LNCaP clone FGC (cell line): ENCODE measurements at places on chromosomes 11 and 22.

DNA sequence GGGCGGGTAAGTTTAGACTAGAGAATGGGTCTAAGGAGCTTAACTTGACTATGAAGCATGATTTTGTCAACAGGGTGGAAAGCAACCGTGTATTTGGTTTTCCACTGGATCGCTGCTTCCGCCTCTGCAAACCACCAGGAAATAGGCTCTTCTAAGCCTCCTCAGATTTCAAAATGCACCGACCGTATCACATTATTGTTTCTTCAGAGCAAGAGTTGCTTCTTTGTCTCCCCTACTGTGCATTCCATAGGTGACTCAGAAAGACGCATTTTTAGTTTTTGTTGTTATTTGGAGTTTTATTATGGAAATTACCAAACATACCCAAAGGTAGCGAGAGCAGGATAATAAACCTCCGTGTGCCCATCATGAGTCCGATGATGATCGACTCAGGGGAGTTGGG lies 64.3 kb upstream of the RASD2 start:
- no peak for DNase-seq

DNA sequence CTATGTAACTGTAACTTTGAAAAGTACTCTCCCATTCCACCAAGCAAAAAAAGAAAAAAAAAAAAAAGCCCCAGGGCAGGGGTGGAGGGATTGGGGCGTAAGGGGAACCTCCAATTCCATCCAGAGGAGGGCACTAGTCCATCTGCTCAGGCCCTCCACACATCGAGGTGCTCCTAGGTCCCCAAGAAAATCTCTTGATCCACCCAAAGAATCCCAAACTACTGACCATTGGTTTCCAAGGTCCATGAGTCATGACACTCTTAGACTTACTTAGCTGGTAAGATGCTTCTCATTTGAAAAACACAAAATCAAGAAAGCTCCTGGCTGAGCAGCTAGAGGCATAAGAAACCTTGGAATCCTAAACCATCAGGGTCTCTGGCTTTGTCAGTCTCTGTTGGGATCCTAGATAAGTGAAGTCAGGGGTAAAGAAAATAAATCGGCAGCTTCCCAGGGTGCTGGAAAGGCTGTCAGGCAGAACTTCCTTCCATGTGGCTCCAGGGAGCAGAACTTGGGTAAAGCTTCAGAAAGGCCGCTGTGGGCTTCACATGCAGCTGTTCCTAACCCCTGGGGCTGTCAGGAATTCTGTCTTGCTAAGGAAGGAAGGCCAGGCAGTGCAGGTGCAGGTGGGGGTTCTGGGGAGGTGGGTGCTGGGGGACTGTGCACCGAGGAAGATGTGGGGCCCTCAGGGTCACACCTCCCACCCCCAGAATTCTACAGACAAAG lies 49.4 kb upstream of the ADA2 start:
- DNase-seq: no peak

GRCh38 chr11:32188785-32189184 lies 97.9 kb downstream of the RCN1 start:
- DNase-seq: no peak

DNA sequence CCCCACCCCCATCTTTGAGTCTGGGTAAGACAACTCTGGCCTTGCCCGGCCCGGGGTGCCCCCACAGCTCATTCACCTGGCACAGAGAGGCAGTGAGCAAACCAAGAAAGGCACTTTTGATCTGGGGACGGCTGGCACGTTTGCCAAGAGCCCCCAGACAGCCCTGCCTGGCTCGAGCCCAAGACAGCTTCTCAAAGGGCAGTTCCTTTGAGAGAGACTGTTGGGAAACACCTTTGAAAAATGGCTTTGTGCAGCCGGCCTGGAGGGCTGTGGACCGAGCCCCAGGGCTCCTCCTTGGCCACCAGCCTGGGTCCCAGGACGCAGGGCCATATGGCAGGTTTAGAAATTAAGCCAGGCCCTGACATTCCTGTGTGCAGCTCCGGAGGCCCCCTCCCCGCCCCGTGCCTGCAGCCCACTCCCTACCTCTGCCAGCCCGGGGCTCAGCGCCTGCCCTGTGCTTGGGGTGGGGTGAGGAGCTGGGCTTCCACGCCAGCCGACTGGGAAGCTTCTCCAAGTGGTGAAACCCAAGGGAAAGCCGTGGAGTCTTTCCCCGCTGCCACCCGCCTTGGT lies 50.2 kb upstream of the SMIM38 start:
- DNase-seq: no peak

GRCh38 chr11:121213362-121213893 lies 79.1 kb upstream of the SC5D start:
- DNase-seq: no peak

GRCh38 chr11:28566339-28567089 lies 458.3 kb downstream of the METTL15 start:
- no peak for DNase-seq

DNA sequence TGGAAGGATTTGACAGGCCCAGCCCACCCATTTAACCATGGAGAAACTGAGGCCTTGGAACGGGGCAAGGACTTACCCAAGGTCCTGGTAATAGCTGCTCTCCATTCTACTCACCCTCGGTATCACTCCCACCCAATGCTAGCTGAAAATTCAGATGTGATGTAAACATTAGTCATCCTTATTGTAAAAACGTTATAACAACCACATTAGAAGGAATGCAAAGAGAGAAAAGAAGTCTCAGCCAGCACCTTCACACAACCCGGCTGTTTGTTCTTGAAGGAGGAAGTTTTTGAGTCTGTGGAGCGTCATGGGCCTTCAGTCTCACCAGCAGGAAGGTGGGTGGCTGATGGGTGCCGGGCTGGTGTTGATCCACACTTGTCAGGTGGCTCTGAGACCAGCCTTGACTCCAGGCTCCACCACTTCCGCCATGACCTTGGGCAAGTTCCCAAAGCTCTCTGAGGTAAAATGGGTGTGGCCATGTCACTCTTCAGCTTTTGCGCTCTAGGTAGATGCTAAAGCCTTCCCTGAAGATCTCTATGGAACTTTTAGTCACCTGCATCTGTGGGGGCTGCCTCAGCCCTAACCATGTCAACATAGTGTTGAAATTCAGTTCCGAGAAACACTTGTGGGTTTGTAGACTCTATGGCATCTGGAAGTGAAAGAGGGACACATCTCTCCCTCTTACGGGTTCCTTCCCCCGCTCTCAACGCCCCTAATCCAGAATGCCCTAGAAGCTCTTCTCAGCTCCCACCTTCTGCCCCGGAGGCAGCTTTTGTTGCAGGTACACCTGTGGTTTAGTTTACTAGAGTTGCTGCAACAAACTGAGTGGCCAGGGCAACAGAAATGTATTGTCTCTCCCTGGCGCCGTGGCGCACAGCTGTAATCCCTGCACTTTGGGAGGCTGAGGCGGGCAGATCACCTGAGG lies 14.8 kb downstream of the CD6 start:
- DNase-seq: no peak

- DNase-seq: no peak
These were observed 3.3 kb upstream of the E2F8 start for GRCh38 chr11:19244084-19244483.

GRCh38 chr22:22410121-22410520 lies 98.4 kb downstream of the ZNF280B start:
- no peak for DNase-seq

- DNase-seq: no peak
These were observed 165.2 kb upstream of the RAG2 start for GRCh38 chr11:36763187-36763586.

DNA sequence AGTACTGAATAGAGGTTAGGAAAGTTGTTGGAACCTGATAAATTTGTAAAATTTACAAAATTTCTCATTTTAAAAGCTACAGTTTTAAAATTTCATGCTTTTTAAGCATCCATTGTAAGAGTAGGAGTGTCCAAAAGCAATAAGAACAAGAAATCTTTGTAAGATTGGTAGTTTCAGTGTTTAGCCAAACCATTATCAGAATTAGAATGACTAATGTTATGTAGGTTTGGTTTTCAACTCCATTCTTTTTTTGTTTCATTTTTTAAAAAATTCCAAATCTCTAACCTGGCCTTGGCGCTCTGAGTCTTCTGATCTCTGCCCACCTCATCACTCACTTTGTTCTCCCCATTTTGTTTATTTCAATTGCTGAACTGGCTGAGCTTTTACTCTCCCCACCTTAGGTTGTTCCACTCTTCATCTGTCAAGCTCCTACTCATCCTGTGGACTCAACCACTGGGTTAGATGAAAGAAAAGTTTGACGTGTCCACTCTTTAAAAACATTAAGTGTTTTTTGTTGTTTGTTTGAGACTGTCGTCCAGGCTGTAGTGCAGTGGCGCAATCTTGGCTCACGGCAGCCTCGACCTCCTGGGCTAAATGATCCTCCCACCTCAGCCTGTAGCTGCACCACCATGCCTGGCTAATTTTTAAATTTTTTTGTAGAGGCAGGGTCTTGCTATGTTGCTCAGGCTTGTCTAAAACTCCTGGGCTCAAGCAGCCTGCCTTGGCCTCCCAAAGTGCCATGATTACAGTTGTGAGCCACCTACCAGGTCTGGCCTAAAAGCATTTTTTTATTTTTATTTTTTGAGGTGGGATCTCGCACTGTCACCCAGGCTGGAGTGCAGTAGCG lies 14.0 kb downstream of the EP300 start:
- DNase-seq: no peak

- DNase-seq: no peak
These were observed 1033.9 kb downstream of the TBC1D22A start for GRCh38 chr22:47796128-47796908.

DNA sequence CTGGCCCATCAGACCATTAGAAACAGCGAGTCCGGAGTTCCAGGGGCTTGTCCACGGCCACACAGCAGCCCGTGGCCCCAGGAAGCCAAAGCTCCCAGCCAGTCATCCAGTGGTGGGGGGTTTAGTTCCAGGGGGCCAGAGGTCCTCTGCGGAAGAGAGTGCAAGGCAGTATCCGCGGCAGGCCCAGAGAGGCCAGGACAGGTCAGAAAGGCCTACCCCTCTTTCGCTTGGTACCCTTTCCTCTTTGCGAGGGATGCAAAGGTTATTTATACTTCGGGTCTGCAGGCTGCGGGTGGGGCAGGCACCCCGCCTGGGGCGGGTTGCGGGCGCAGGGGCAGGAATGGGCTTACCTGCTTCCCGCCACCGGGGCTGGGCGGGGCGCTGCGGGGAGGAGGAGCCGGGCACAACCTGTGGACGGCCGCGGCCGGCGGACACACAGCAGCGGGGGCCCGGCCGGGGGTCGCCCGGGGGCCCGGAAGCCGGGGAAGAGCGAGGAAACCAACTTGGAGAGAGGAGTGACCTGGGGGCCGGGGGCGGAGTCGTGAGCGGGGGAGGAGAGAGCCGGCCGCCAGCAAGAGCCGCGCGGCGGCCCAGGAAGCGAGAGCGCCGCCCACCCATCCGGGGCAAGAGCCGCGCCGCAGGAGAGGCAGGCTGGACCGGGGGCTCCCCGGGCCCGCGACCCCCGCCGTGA lies at the start of gene SH3BP1:
Gene SH3BP1 (plus strand): TSS at position 600 of the 691 bp plus-strand sequence. CDS start 119 bp downstream, outside the sequence.
- no peak for DNase-seq

- no peak for DNase-seq
These were observed 25.0 kb upstream of the SERPIND1 start for GRCh38 chr22:20748731-20749428.

- DNase-seq: no peak
These were observed 451.9 kb downstream of the ETS1 start for GRCh38 chr11:128135451-128135850.

- DNase-seq: no peak
These were observed 521.3 kb upstream of the LRRC4C start for GRCh38 chr11:41980741-41981140.

DNA sequence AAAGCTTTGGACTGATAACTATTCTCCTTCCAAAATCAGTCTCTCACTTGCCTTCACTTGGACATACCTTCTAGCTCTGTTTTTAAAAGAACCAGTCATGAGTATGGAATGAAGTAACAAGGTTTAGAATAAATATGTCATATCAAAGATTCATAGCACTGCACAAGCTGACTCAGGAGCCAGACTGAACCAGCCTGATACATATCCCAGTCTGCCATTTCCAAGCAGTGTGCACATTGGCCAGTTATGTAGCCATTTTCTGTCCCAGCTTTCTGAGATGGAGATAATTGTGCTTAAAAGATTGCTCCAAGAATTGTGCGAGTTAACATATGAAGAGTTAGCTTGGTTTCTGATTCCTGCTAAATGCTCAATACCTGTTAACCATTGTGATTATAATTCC lies 311.3 kb downstream of the C11orf87 start:
- DNase-seq: no peak

- no peak for DNase-seq
These were observed 206.6 kb upstream of the SEZ6L start for GRCh38 chr22:25962711-25963110.

DNA sequence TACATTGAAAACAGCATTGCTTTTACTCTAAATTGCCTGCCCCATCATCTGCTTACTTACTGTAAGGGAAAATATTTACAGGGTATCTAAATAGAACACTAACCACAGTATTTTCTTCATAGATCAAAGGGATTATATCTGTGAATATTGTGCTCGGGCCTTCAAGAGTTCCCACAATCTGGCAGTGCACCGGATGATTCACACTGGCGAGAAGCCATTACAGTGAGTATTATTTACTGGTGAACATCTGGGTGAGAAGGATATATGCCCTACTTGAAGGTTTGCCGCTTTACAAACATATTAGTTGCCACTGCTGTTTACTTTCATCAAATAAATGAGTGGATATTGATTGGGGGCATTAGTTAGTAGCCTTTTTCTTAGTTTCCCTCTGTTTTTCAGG lies 5.9 kb upstream of the CNTF start:
- DNase-seq: no peak
